ENCODE measurements at places on chromosomes 4 and X. TPM values are rescaled to one million over a fixed set of nuclear protein-coding genes. Genes with fewer than 3 reads are reported as not detected.

- no peak for DNase-seq
These were observed 209.3 kb downstream of the UGT8 start for GRCh38 chr4:114807759-114808404.

DNA sequence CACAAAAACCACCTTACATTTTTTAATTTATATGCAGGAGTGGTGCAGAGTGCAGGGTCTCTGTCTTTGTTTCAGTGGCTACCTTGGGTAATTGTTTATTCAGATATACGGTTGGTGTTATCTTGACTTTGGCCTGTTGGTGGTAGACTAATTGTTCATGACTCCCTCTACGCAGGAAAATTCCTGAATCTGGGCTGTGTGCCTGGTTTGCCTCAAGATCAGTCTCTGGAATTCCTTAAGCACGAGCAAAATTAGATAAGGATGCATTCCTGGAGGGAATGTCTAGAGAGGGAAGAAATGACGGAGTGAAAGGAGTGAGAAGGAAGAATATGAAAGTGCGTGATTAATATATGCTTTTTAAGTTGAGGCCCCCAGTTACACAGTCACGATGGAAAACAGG lies 576.9 kb upstream of the PCDH10 start:
- DNase-seq = no peak

DNA sequence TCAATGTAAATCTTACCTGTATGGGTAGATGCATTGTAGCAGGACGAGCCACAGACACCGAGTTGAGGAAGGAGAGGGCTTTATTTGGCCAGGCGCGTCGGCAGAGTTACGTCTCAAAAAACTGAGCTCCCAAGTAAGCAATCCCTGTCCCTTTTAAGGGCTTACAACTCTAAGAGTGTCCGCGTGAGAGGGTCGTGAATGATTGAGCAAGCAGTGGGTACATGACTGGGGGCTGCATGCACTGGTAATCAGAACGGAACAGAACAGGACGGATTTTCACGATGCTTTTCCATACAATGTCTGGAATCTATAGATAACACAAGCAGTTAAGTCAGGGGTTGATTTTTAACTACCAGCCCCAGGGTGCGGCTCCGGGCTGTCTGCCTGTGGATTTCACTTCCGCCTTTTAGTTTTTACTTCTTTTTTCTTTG lies 524.9 kb upstream of the HTR2C start:
- DNase-seq = no peak

Gene NMU
- 0.79 TPM for total RNA-seq

Gene EPHA5
- 4.1 TPM for total RNA-seq

Gene ESX1
- not detected for total RNA-seq
